ENCODE measurements at places on chromosomes 1 and 21.

GRCh38 chr21:36918291-36918690 lies 48.2 kb downstream of the HLCS start:
- no peak for DNase-seq

DNA sequence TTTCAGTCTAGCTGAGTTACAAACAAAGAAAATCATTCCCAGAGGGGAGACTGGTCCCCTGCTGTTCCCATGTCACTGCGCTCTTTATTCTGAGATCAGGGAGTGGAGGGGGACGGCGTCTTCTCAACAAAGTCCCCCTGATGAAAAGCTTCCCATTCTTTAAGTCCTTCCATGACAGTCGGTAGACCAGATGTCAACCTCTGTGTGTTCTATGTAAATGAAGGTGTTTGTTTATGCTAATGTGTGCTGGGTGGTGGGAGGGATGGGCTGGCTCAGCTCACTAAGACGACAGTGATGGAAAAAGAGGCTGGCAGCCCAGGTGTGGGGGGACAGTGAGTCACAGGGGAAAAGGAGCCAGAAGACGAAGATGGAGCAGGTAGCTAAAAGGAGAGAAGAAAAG lies 148.2 kb upstream of the KLHDC7A start:
- DNase-seq, result no peak

GRCh38 chr1:63323865-63324778 lies 1.8 kb downstream of the FOXD3 start:
- no peak for DNase-seq

GRCh38 chr1:15167386-15167785 lies 13.8 kb downstream of the TMEM51 start:
- no peak for DNase-seq

- DNase-seq, result no peak
Measured at GRCh38 chr1:172640111-172640510, 18.8 kb upstream of the FASLG start.

DNA sequence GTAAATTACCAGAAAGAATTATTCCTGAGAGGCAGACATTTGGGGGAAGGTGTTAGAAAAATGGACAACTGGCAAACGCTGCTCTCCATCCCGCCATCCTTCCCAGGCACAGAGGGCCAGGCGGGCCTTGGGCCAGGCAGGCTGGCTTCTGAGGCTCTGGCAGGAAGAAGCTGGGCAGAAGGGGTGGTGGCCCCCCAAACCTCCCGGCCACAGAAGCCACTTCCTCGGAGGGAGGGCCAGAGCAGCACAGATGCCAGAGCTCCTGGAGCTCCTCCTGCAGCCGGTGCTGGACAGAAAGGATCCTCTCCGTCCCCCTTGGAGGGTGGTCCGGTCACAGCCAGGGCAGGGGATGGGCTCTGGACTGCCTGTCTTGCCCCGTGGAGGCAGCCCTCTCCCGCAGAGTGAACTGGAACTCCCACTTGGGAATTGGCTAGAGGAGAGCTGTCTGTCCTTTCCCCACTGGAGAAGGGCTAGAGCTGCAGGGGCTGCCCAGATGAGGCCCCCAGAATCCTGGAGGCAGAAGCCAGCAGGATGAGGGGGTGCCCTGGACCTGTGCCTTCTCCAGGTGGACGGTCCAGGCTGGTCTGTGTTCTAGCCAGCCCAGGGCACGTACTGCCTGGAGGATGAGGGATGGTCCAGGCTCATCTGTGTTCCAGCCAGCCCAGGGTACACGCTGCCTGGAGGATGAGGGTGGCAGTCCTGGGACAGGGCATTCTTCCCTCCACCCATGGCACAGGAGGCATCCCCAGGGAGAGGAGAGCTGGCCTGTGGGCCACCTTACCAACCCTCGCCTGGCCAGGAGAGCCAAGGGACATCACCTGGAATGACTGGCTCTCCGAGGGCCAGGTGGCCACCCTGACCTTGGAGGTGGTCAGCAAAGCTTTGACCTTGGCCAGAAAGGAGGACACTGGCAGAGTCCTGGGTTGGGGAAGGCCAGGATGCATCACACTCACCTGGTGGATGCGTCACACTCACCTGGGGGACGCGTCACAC lies 47.4 kb upstream of the ACTRT2 start:
- no peak for DNase-seq

- DNase-seq, result no peak
Measured at GRCh38 chr1:94122201-94122970, 1.4 kb upstream of the ABCA4 start.

- DNase-seq, result no peak
Measured at GRCh38 chr21:29256126-29256910, 42.4 kb upstream of the BACH1 start.

- DNase-seq, result no peak
Measured at GRCh38 chr1:111825217-111825616, 69.5 kb downstream of the DDX20 start.

- peak; percentile 4 for DNase-seq
Measured at GRCh38 chr1:65165269-65165993, 17.4 kb downstream of the AK4 start.

DNA sequence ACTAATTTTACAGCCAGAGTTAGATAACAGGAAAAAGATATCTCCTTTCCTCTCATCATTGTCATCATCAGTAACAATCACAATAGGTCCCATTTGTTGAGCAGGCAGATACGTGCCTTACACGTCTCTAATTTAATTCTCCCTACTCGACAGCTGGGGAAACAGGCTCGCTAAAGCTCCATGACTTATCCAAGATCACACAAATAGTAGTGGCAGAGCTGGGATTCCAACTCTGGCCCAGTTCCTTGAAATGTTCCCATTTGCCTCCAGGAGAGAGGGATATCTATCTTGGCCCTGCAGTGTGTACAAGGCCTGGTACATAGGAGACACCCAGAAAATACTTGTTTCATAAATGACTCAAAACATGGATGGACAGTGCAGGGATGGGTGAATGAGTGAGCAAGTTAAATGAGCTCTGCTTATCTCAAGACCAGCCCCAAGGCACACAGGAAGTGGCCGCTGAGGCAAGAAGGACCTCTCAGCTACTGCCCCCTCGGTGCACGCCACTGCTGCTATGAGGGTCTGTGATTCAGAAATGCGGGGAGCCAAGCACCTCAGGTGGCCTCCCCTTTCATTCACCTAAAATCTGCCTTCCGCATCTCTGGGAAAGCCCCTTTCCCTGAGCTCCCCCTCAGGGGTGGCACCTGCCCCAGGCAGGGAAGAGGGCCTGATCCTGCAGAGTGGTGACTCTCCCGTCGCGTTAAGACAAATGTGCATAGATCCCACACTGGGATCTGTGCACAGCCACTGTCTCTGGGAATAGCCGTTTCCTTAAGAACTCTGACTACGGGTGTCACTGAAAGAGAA lies 3.6 kb downstream of the KCNN3 start:
- no peak for DNase-seq

DNA sequence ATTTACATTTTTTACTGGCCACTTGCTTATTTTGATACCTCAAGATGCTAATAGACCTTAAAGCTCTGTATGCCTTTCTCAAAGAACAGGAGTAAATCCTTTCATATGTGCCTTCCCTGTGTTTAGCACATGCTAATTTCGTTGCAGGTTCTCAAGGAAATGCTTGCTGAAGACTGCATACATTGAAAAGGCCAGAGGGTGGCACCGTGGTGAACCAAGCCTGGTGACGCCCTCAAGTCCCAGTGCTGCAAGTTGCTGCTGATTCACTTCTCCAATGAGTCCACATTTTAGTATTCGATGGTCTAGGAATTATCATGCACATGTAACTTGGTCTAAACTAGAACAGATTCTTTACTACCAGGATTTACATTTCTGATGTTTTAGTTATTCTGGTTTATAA lies 94.1 kb downstream of the CLDN17 start:
- DNase-seq, result no peak

DNA sequence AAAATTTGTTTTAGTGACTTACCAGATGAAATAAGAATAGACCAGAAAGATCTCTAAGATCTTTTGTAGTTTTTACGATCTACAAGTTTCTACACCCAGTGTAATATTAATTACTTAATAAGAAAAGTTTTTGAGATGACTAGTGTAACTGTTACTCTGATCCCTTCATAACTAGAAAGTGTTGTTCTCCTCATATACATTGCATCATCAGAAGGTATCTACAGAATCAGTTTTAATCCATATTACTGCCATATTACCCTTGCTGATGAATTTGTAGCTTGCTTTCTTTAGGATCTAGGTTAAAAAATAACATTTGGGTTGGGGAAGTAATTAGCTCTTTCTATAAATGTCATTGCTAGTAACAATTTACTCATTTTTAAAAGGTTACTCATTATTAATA lies 72.5 kb downstream of the GPR161 start:
- no peak for DNase-seq

DNA sequence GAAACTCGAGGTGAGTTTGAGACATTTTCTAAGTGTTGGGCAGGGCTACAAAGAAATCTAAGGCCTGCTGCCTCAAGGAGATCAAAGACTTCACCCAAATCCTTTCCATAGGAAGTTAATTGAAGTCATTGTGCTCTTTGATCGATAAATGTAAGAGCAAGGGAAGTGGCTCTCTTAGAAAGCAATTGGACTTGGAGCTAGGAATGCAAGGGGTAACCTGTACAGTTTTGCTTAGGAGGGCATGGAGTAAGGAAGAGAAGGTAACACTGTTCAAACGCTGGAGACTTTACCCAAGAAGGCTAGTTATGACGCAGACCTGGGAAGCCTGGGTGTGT lies 418.0 kb upstream of the PROX1 start:
- no peak for DNase-seq

DNA sequence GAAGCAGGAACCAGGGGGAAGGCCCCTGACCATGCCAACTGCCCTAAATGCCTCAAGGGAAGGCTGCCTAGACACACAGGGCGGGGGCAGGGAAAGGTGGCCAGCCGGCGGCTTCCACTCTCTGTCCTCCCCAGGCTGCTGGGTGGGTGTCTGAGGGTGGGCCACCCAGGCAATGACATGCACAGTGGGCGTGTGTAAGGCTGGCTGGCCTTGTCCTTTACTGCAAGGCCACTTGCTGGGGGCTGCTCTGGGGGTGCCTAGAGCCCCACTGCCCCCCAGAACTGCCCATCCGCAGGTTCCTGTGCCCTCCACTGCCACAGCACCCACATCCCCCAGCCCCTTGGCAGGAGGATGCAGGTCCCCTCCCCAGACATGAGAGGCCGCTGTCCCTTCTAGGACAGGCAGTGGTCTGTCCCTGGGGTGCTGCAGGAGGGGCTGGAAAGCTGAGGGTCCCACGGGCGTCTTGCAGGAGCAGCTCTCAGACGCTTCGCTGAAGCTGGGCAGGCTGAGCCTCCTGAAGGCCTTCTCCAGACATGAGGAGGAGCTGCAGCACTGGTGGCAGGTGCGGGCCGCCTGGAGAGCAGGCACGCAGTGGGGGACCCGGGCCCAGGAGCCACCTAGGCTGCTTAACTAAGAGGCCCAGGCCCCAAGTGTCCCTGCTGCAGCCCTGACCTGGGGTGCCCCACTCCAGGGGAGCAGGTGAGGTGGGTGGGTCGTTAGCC lies 10.1 kb downstream of the CCDC27 start:
- no peak for DNase-seq

GRCh38 chr1:245588116-245588639 lies 433.4 kb downstream of the KIF26B start:
- no peak for DNase-seq

DNA sequence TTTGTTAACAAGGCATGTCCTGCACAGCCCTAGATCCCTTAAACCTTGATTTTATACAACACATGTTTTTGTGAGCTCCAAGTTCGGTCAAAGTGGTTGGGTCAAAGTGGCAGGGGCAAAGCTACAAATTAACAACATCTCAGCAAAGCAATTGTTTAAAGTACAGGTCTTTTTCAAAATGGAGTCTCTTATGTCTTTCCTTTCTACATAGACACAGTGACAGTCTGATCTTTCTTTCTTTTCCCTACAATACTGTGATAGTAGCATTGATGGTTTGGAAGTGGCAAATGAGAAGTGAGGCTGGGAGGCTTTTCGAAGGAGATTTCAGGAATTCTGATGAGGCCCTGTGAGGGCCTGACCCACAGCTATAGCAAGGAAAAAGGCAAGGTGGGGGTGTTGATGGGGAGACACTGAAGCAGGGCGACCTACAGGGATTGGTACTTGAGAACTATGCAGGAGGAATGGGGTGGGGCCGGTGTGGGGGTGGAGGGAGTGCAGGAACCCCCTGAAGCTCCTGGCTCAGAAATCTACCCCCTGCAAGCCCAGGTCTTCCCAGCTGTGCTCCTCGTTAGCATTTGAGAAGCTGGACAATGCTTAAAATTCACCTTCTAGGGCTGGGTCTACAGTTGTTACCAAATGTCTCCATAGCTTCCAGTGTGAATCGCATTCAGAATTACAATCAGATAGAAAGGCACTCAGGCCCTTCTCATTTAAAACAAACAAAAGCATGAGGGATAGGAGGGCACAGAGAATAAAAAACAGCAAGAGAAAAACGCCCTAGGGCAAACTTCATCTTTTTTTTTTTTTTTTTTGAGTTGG lies 102.6 kb upstream of the PPM1J start:
- no peak for DNase-seq

DNA sequence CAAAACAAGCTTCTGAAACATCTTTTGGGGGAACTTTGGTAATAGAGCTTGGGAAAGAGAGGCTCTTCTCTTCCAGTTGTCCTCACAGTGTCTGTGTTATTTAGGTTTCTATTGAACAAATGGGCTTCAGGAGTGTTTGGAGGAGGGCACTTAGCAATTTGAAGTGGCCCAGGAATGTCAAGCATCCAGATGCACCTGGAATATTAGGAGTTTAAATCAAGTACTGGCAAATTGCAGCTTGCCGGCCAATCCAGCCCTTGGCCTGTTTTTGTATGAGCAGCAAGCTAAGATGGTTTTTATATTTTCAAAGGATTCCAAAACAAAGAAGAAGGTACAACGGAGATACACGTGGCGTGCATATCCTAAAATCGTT lies 94.7 kb downstream of the CCDC185 start:
- no peak for DNase-seq

- DNase-seq, result no peak
Measured at GRCh38 chr1:118333601-118334210, 148.7 kb upstream of the SPAG17 start.

GRCh38 chr1:204301171-204301957 lies 58.4 kb downstream of the PLEKHA6 start:
- DNase-seq, result no peak

GRCh38 chr1:205275133-205275532 lies 46.4 kb downstream of the NUAK2 start:
- no peak for DNase-seq

DNA sequence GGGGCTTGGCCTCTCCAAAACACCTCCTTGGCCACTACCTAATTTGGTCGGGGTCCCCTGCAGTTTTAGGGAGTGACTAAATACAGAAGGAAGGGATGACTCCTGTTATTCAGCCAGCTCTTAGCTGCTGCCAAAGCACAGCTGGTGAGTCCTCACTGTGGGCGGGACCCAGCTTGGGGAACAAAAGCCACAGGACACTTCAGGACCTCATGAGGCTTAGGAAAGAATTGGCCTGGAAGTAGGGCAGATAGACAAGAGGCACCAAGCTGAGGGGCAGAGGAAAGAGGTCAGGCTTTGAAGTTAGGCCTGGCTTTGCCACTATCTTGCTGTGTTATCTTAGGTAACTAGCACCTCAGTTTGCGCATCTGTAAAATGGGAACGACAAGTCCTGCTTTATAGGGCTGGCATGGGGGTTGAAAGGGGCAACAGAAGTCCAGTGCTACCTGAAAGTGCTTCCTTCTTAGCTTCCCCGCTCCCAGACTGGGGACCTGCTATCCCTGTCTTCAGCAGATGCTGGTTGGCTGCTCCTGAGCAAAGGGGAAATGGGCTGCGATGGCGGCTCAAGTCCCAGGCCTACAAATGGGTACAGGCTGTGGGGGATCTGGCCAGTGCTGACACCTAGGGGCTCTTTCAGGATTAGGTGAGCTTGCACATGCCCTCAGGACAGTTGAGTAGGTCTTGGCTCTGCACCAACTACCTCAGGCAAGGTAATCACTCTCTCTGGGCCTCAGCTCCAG lies 15.7 kb downstream of the IFI6 start:
- no peak for DNase-seq

GRCh38 chr1:54857746-54858561 lies 29.0 kb downstream of the DHCR24 start:
- DNase-seq, result no peak

Measured in stimulated activated naive B cell treated with anti-CD40 and anti-IgM and Interleukin-4, amounts not matched to agents 10 μg/mL and 1 μg/mL and 100 μg/mL, for 72 hours (primary cell).